H1 (cell line): ENCODE measurements at places on chromosomes 7 and 10. TPM values are rescaled to one million over a fixed set of nuclear protein-coding genes. Genes with fewer than 3 reads are reported as not detected.

- no peaks in the 10 kb centered on the region for H3K27me3 ChIP-seq
- DNase-seq = no peak
- H3K4me1 ChIP-seq = no peaks in the 10 kb centered on the region
Measured at GRCh38 chr10:25026463-25026862, 10.1 kb downstream of the THNSL1 start.

GRCh38 chr10:31099664-31100063 is 68.0 kb upstream of the ZNF438 start:
- H3K27me3 ChIP-seq = no peaks in the 10 kb centered on the region
- H3K4me3 ChIP-seq = no peak overlapping the region
- H3K4me1 ChIP-seq = peaks cover 3% of the 10 kb centered on the region; the same call in 1 of the 2 replicates
- no peak overlapping the region for H3K27ac ChIP-seq
- H3K36me3 ChIP-seq = no peaks in the 10 kb centered on the region
- peak; percentile 31 for DNase-seq

- H3K36me3 ChIP-seq = no peaks in the 10 kb centered on the region
- H3K27me3 ChIP-seq = no peaks in the 10 kb centered on the region
- no peak overlapping the region for H3K27ac ChIP-seq
- no peak overlapping the region for H3K4me3 ChIP-seq
- no peak for DNase-seq
Measured at GRCh38 chr10:4770801-4771553, 55.0 kb upstream of the AKR1E2 start.

Gene IFIT2
- 0.35 and 0.40 TPM in 2 replicates for total RNA-seq

DNA sequence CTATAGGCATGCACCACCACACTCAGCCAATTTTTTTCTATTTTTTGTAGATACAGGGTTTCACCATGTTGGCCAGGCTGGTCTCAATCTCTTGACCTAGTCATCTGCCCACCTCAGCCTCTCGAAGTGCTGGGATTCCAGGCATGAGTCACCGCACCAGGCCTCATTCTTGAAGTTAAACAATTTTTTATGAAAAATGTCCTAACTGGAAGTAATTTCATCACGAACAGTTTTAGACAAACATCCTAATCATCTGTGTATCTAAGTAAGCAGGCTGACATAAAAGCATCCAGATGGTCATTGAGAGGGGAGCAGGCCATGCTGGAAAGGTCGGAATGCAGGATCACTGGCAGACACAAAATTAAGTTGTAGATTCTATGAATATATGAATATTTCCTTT is 269.1 kb downstream of the ZMYND11 start:
- H3K27ac ChIP-seq = no peak overlapping the region
- no peaks in the 10 kb centered on the region for H3K27me3 ChIP-seq
- H3K4me3 ChIP-seq = no peak overlapping the region
- no peak for DNase-seq
- no peaks in the 10 kb centered on the region for H3K36me3 ChIP-seq

- H3K27me3 ChIP-seq = no peaks in the 10 kb centered on the region
- H3K36me3 ChIP-seq = no peaks in the 10 kb centered on the region
- DNase-seq = no peak
- no peak overlapping the region for H3K27ac ChIP-seq
- H3K4me3 ChIP-seq = no peak overlapping the region
Measured at GRCh38 chr7:716222-716621, 10.3 kb upstream of the DNAAF5 start.

DNA sequence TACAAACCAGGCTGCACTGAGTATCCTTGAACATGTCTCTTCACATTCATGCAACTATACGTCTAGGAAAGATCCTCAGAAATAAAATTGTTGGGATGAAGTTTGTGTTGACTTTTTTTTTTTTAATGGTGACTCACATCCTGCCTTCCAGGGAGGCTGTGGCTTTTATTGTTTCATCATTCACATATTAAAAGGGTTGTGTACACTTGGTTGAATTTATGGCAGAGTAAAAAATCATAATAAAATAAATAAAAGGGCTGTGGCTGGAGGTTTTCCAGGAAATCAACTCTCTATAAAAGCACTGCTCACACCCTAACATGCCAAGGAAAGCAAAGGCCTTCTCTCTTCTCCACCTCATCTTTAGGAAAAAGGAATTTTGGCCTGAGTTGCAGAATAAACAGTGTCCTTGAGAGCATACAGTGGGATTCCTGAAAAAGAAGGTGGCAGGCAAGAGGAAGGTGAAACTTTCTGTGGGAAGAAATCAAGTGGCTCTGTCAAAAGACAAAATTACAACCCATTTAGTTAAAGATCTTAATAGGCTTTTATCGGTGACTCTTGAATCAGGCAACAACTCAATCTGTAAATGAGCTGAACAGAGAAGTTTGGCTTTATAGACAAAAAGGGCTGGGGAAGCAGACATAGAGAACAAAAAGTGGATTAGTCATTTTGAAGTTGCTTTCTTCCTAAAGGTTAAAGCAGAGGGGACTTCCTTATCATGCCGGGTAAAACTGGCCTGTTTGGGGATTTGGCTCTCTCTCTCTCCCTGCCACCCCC is 41.6 kb upstream of the FHIP2A start:
- DNase-seq = no peak
- no peaks in the 10 kb centered on the region for H3K4me1 ChIP-seq

DNA sequence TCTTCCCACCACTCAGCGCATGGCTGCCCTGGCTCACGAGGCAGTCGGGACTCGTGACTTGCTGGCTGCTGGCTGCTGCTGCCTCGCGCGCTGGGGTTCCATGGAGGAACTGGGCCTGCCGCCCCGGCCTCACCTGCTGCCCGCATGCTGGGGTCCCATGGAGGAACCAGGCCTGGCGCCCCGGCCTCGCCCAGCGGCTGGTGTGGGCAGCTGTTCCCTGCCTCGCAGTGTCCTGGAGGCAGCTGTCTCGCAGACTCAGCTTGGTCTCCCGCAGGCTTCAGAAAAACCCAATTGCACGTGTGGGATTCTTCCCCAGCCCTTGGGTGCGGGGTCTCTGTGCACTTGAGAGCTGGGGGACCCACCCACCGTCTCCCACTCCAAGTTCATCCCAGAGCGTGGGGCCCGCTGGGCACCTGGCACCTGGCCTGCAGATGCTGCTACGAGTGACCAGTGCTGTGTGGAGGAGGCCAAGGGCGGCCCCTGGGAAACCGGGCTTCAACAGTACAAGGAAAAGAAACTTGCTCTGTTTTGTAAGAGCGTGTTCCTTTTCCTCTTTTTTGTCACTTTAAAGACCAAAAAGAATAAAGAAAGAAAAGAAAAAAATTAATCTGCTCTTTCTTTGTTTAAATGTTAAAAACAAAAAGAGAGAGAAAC is 20.4 kb downstream of the PWWP2B start:
- no peak for DNase-seq
- H3K27ac ChIP-seq = no peak overlapping the region
- H3K27me3 ChIP-seq = 0 out of 2 replicates have a peak, but pooled peaks cover 2% of the 10 kb centered on the region
- no peaks in the 10 kb centered on the region for H3K36me3 ChIP-seq
- no peak overlapping the region for H3K4me3 ChIP-seq

- H3K4me3 ChIP-seq = no peak overlapping the region
- H3K27me3 ChIP-seq = no peaks in the 10 kb centered on the region
- H3K36me3 ChIP-seq = peaks cover 9% of the 10 kb centered on the region
- no peak overlapping the region for H3K27ac ChIP-seq
- no peaks in the 10 kb centered on the region; the same call in 1 of the 2 replicates for H3K4me1 ChIP-seq
Measured at GRCh38 chr7:141654551-141654950, 47.4 kb downstream of the DENND11 start.

Gene KLLN
- total RNA-seq = 0.71 and 0.73 TPM in 2 replicates

GRCh38 chr10:103636492-103636891 is 143.0 kb downstream of the NEURL1 start:
- no peak overlapping the region for H3K4me3 ChIP-seq
- no peaks in the 10 kb centered on the region for H3K27me3 ChIP-seq
- no peaks in the 10 kb centered on the region for H3K36me3 ChIP-seq
- peak; percentile 31 for DNase-seq
- H3K27ac ChIP-seq = peak overlapping the region; percentile 34; the same call in 1 of the 2 replicates
- H3K4me1 ChIP-seq = peaks cover 22% of the 10 kb centered on the region

Gene CALCR
- 3.0 and 3.6 TPM in 2 replicates for total RNA-seq

Gene CADPS2
- 19.7 and 22.3 TPM in 2 replicates for total RNA-seq

Gene OR6V1
- total RNA-seq = not detected in 2 replicates

Gene TSPAN13
- total RNA-seq = 28.1 and 29.9 TPM in 2 replicates

GRCh38 chr7:117808341-117808757 is 64.9 kb downstream of the CTTNBP2 start:
- no peak for DNase-seq
- H3K27ac ChIP-seq = no peak overlapping the region
- no peaks in the 10 kb centered on the region for H3K27me3 ChIP-seq
- no peaks in the 10 kb centered on the region for H3K36me3 ChIP-seq

DNA sequence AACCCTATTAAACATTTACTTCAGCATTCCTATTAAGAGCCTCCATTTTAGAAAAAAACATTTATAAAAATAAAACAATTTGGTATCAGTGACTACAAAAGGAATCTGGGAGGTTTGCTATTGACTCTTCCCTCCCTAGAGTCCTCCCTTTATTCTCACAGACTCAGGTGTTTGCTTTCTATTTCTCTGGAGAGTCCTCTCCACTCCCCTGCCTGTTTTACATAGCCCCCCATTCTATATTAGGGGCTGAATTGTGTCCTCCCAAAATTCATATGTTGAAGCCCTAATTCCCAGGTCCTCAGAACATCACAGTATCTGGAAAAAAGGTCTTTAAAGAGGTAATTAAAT is 69.8 kb downstream of the COA1 start:
- no peak overlapping the region for H3K4me3 ChIP-seq
- H3K36me3 ChIP-seq = peaks cover 8% of the 10 kb centered on the region; the same call in 1 of the 2 replicates
- H3K27me3 ChIP-seq = no peaks in the 10 kb centered on the region
- no peak overlapping the region for H3K27ac ChIP-seq
- no peak for DNase-seq

- H3K4me1 ChIP-seq = peaks cover 3% of the 10 kb centered on the region
- H3K27ac ChIP-seq = no peak overlapping the region
- no peaks in the 10 kb centered on the region; the same call in 1 of the 2 replicates for H3K36me3 ChIP-seq
- peak; percentile 64 for DNase-seq
Measured at GRCh38 chr10:31319602-31320549, 860 bp downstream of the ZEB1 start.

Gene LRRN3
- total RNA-seq = 0.19 and 0.20 TPM in 2 replicates

- H3K36me3 ChIP-seq = no peaks in the 10 kb centered on the region
- peak overlapping the region; percentile 48 for H3K27ac ChIP-seq
- DNase-seq = no peak
- H3K27me3 ChIP-seq = no peaks in the 10 kb centered on the region
- H3K4me3 ChIP-seq = peak overlapping the region; percentile 55
- H3K4me1 ChIP-seq = peaks cover 36% of the 10 kb centered on the region
Measured at GRCh38 chr10:72260976-72261783, 12.5 kb upstream of the DDIT4 start.

Gene SPDYE1
- not detected in 2 replicates for total RNA-seq

DNA sequence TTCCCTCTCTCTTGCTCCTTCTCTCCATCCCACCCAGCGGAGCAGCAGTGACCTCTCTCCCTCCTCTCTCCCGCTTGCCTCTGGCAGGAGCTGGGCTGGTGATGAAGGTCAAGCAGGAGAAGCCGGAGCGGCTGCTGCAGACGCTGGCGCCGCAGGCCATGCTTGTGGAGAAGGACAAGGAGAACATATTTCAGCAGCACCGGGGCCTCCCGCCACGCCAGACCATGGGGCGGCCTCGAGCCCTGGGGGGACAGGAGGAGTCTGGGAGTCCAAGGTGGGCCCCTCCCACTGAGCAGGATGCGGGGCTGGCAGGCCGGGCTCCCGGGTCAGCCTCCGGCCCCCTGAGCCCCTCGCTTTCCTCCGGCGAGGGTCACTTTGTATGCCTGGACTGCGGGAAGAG is 17.3 kb downstream of the ZNF775 start:
- no peak for DNase-seq
- no peak overlapping the region for H3K4me3 ChIP-seq
- H3K36me3 ChIP-seq = peaks cover 38% of the 10 kb centered on the region
- H3K27ac ChIP-seq = 0 out of 2 replicates have a peak overlapping the region, but pooled peaks have one; percentile 38
- H3K27me3 ChIP-seq = no peaks in the 10 kb centered on the region

DNA sequence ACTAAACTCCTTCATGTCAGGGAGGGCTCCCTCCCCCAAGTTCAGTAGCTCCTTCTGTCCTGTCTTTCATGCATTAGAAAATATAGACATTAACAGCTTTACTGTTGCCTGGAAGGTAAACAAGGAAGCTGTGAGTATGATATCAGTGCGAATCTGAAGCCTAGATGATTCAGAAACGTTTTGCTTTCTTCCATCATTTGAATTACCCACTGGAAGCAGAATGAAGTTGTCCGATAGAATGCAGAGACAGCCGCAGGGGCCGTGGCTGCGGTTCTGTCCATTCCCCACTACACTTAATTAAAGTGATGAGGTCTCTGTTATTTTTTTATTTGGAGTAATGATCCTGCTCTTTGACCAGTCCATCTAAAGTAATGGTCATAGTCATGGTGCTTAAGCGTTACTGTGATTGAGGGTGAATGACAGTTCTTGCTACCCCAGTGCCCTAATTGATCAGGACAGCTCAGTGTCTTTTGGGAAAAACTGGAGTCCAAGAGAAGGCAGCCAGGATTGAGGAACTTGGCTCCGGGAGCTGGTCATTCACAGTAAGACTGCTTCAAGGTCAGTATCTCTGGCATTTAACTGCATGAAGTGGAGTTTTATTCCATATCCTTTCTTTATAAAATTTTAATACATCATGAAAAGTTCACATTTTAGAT is 69.9 kb downstream of the PTPRE start:
- no peaks in the 10 kb centered on the region; the same call in 1 of the 2 replicates for H3K4me1 ChIP-seq
- H3K4me3 ChIP-seq = no peak overlapping the region
- no peaks in the 10 kb centered on the region for H3K27me3 ChIP-seq
- no peak for DNase-seq
- H3K36me3 ChIP-seq = no peaks in the 10 kb centered on the region

DNA sequence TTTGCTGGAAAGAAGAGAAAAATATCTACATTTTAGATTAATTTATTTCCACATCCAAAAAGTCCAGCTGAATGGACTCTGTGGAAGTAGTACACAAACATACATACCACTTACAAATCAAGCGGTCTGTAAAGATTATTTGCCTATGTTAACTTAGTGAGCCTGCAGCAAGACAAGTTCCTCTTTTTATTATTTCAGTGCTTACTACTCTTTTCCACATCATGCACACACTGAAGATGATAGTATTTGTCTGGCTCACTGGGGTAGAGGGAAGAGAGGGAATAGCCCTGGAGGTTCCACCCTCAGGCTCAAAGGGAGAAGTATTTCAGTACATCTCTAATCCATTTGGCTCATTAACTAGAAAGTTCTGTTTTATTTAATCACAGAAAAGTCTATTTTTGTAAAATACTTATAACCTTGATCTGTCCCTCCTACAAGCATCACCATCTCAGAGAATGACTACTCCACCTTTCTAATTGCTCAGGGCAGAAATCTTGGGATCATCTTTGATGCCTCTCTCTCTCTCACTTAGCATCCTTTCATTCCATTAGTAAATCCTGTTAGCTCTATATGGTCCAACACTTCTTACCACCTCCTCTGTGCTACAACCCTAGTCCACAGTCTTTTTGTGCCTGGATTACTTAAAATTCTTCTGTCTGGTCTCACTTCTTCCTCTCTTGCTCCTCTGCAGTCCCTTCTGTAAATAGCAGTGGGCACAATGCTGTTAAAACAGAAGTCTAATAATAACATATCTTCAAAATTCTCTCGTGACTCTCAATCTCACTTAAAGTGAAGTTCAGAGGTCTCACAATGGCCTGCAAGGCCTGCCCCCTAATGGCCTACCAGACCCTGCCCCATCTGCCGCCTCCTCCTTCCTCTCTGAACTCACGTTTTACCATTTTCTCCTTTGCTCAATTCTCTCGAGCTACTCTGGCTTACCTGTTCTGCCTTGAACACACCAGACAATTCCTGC is 64.3 kb upstream of the CCDC6 start:
- no peak for DNase-seq
- H3K36me3 ChIP-seq = no peaks in the 10 kb centered on the region
- no peak overlapping the region for H3K4me3 ChIP-seq
- no peaks in the 10 kb centered on the region for H3K4me1 ChIP-seq
- no peak overlapping the region for H3K27ac ChIP-seq
